OCI-LY7 (cell line): ENCODE measurements at places on chromosomes 7 and 10.

DNA sequence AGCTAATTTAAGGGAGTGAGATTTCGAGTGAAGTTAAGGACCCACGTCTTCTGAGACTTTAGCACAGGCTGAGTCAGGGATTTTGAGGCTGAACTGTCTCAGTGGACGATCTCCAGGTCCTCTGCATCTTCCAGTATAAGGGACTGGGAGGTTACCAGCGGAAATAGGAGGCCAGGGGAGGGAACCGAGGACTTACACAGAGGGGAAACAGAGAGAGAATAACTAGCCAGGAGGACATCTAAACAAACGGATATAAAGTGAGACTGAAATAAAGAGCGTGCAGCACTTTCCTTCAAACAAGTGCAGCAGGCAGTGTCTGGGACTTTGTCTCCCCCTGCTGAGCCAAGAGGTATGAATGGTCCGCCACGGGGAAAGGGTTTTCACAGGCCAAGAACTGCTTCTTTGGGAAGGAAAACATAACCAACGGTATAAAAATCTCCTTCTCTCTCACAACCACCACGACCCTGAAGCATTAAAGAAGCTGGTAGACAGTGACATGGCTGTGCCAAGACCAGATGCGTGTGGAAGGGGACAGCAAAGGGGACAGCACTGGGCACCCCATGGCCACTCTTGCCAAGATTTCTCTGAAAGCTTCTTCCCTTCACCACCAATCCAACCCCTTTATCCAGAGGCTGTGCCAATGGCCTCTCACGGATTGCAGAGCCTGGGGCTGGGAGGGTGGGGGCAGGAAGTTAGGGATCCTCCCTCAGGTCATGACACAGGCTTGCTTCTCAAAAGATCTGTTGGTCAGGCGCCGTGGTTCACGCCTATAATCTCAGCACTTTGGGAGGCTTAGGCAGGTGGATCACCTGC is 72.0 kb downstream of the SLC37A3 start:
- peak; percentile 60 for DNase-seq

DNA sequence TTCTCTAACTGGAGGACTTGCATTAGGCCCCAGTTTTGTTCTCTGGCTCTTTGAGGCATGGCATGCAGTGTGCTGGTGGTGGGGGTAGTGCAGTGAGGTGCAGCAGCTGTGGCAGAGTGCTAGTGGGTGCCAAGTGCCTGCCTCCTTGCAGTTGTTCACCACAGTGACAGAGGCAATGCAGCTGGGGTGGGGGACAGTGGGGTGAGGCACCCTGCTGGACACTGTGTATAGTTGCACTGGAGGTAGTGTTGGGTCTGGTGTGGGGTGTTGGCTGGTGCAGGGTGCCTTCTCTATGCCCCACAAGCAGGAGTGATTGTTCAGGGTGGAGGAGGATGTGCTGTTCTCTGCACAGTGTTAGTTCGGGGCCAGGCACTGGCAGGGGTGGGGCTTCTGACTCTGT is 21.7 kb upstream of the KEL start:
- DNase-seq: no peak

DNA sequence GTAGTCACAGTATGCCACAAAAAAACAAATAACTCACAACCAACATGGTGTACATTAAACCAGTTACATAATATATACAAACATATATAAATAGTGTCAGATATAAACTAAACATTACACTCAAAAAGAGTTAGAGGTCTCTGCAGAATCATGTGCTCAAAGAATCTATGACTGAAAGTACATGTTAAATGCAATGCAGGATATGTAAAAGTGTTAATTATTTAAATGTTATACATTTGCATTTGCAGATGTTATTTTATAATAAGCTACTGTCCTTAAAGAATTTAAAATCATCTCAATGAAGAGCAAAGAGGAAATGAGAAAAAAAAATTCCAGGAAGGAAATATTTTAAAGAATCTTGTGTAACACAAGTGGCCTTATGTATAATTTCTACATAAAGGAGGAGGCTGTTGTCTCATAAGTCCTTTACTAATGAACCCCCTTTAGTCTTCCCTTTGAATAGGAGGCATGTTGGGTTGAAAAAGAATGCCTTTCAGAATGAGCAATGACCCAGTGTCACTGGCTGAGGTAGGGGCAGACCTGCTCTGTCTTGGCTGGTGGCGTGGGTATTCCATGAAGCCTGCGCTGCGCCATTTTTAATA is 148.9 kb downstream of the ITGA8 start:
- no peak for DNase-seq

GRCh38 chr10:96772196-96772595 is 51.9 kb upstream of the PIK3AP1 start:
- DNase-seq: no peak

DNA sequence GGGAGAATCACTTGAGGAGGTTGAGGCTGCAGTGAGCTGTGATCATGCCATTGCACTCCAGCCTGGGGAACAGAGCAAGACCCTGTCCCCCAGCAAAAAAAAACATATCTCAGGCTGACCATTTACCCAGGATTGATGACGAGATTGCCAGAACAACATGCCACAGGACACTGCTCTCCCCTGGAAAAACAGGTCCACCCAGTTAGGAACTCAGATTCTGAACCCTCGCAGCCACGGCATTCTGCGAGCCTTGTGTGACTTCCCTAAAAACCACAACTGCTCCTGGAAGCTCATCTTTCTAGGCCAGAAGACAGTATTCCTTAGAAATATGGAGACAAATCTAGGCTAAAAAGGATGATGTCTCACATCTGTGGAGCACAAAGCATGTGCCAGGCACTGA is 42.1 kb upstream of the SH2B2 start:
- DNase-seq: no peak

GRCh38 chr7:26237035-26237807 is 35.7 kb downstream of the CBX3 start:
- no peak for DNase-seq

DNA sequence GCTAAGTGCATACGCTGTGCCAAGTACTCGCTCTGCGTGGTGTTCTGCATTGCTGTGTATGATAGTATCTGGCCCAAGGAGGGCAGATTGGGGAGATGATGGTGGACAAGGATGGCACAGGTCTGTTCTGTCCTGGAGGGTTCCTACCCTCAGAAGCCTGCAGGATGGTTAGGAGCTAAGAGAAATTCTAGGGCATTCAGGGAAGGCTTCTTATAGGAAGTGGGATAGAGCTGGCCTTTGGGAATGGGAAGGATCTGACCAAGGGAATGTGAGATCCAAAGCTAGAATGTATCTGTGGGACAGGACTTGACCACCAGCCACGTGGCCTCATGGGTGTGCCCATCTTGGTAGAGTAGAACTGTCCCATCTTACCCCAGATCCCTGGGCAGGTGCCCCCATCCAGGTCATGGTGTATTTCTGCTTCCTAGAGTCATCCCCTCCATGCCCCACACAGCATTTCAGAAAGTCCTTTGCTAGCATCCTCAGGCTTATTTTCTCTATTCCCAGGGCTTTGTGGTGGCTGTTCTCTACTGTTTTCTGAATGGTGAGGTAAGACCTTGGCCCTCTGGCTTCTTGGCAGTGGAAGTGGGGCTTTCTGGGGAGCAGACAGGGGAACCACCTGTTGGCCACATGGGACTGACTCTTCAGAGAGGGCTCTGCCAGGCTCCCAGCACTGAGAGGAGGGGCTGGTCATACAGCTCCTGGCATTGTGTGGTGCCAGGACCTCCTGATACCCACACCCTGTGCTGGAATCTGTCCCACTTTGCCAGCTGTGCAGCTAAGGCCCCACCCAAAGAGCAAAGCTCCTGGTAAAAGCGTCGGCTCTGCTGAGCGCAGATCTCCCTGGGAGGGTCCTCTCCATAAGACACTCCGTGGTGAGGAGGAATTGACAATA is 52.5 kb downstream of the ADCYAP1R1 start:
- no peak for DNase-seq

DNA sequence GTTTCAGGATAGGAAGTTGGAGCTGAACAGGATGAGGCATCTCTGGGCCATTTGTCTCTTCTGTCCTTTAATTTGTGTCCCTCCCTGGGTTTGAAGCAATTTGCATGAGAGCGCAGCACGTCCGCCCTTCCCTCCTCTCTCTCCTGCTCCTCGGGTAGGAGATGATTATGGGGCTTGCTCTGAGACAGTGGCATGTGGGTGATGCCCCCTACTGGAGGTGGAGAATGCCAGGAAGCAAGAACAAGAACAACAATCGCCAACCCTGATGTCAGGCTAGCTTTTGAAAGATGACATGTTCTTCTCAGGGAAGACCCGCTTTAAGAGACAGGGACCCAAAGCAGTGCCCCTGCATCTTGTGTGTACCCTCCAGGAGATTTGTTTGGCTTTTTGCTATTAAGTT is 63.9 kb upstream of the LOXL4 start:
- peak; percentile 65 for DNase-seq

- peak; percentile 10 for DNase-seq
Measured at GRCh38 chr10:68154211-68154497, 44.9 kb downstream of the MYPN start.

DNA sequence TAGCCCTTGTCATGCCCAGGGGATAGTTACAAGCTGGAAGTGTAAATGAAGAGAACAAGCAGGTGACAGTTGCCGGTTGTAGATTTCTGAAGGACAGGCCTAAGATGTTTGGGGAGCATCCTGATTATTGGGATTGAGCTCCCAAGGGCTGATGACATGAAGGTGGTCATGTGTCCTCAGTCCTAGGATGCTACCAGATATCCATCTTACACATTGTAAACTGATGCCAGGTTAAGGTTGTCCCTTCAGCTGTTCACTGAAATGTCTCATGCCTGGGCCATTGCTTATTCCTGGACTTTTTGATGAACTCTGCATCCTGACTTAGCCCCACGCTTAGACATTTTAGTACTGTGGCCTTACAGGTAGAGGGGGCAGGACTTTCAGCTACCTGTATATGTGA is 1.3 kb downstream of the ZMIZ2 start:
- DNase-seq: no peak

- DNase-seq: no peak
Measured at GRCh38 chr10:60942788-60943315, 1.1 kb downstream of the RHOBTB1 start.

- DNase-seq: no peak
Measured at GRCh38 chr10:21722209-21722608, 188.2 kb downstream of the MLLT10 start.

DNA sequence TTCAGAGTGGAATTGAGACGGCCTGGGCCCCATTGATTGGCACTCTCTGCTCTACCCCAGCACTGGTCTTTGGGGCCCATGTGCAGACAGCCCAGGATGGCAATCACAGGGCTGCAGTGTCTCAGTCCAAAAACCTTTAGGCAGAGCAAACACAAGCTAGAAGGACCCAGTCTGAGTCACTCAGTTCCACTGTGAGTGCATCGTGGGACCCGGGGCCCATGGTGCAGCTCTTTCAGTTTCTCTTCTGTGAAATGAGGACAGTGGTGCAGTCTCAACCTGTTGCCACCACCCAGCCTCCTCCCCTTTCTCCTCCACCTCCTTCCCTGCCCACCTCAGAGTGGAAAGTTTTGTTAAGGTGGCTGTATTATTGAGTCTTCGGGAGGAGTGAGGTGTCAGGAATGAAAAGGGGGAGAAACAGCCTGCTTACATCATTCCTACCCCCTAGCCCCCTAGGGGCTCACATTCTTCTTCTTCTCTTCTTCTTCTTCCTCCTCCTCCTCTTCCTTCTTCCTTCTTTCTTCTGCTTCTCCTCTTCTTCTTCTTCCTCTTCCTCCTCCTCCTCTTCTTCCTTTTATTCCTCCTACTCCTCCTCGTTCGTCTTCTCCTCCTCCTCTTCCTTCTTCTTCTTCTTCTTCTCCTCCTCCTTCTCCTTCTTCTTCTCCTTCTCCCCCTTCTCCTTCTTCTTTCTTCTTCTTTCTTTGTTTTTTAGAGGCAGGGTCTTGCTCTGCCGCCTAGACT is 19.5 kb upstream of the CARD11 start:
- no peak for DNase-seq

DNA sequence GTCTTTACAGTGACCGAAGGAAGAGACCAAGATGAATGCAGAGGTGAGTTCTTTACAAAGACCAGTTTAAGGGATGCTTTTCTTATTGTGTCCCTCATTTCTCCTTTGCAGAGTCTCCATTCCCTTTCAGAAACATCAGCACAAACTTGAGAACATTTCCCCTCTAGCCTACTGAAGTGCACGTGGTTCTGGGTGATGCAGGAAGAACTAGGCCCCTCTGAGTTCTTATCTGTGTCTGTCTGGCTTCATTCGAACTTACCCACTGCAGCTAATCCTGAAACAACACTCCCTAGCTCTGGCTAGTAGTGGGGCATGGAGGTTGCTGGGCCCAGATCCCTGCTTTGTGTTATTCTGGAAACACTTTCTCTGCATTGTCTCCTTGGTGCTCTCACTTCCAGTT is 12.6 kb downstream of the BLVRA start:
- no peak for DNase-seq

DNA sequence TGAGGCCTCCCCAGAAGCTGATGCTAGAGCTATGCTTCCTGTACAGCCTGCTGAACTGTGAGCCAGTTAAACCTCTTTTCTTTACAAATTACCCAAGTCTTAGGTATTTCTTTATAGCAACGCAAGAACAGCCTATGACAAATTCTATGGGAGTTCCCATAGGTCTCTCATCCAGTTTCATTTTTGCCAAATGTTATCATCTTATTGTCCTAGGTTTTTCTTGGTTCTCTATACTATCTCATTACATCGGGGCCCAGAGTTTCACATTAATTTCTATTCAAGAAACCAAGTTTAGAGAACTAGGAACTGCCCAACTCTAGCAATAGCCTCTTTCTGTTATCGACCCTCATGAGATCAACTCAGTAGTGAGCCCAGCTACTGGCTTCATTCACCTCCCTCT is 15.9 kb downstream of the ACTA2 start:
- no peak for DNase-seq

DNA sequence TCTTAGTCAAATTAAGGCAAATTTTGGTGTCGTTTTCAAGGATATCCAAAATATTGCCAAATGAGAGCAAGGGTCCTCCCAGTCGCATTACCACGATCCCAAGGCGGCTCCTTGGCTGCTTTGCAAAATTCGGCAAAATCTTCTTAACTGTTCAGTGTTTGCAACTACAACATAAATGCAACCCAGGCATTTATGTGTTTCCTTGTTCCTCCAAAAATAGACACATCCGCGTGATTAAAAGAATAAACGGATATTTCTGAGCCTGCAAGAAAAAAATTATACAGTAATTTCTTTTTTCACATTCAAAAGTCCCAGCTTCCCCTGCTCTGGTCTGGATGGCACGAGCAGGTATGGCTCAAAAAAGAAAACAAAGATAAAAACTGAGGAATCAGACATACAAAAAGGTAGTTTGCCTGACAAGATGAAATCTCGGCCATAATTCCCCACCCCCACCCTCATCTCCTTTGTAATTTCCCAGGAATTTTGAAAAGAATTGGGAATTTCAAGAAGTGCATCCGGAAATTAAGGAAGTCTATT is 6.0 kb downstream of the SKIDA1 start:
- no peak for DNase-seq

GRCh38 chr10:121819049-121819448 is 108.8 kb downstream of the ATE1 start:
- no peak for DNase-seq

DNA sequence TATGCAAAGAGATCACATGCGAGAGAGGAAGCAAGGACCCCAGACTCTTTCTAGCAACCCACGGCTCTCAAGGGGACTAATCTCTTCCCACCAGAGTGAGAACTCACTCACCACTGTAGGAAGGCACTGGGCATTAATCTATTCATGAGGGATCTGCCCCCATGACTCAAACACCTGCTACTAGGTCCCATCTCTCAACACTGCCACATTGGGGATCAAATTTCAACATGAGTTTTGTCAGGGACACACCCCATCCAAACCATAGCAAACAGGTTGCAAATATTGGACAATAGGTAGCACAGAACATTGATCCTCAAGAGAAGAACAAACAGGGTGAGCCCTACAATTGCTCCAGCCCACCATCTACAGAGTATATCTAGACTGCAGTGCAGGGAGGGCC is 740.6 kb downstream of the LRMDA start:
- no peak for DNase-seq
